ENCODE measurements at places on chromosomes 1 and 21.

- DNase-seq, result no peak
These were observed 25.8 kb upstream of the IL6R start for GRCh38 chr1:154379301-154379700.

GRCh38 chr1:168972887-168973286 is 133.6 kb upstream of the ATP1B1 start:
- DNase-seq, result no peak

GRCh38 chr21:45916011-45916840 is 65.3 kb upstream of the COL6A1 start:
- DNase-seq, result no peak

DNA sequence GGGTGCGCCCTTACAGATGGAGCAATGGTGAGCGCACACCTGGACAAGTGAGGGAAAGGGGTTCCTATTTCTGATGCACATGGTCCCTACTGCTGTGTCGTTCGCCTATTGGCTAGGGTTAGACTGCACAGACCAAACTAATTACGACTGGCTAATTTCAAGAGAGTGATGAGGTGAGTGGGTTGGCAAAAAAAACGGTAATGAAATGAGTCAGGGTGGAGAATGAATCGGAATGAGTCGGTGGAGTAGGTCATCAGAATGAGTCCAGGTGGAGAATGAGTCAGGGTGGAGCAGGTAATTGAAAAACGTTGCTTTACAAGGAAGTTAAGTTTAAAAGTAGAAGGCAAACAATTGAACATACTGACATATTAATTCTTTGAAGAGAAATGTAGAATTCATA is 79.8 kb downstream of the WDR4 start:
- DNase-seq, result peak; percentile 34

GRCh38 chr1:184427722-184428121 is 40.9 kb downstream of the C1orf21 start:
- no peak for DNase-seq

DNA sequence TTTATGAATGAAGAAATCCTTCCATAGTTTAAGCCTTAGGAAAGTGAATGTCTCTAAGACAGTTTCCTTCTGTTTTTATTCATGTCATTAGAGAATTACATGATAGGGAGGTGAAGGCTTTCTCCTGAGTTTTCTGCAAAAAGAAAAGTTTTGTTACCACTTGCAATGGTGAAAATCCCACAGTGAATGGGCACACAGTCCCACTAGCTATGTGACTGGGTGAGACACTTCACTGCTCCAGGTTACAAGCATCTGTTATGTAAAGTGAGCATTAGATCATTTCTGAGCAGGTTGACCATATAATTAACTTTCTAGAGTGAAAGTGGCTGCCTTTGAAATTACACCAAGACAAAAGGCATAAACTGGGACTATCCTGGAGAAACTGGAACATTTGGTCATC is 38.9 kb upstream of the GREM2 start:
- no peak for DNase-seq

DNA sequence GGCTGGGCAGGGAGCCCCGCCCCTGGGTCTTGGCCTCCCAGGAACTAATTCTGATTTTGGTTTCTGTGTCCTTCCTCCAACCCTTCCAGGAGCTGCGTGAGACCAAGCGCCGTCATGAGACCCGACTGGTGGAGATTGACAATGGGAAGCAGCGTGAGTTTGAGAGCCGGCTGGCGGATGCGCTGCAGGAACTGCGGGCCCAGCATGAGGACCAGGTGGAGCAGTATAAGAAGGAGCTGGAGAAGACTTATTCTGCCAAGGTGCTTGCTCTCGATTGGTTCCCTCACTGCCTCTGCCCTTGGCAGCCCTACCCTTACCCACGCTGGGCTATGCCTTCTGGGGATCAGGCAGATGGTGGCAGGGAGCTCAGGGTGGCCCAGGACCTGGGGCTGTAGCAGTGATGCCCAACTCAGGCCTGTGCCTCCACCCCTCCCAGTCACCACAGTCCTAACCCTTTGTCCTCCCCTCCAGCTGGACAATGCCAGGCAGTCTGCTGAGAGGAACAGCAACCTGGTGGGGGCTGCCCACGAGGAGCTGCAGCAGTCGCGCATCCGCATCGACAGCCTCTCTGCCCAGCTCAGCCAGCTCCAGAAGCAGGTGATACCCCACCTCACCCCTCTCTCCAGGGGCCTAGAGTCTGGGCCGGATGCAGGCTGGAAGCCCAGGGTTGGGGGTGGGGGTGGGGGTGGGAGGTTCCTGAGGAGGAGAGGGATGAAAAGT is 18.5 kb upstream of the SEMA4A start:
- no peak for DNase-seq

- peak; percentile 80 for DNase-seq
These were observed 52.0 kb downstream of the KIF21B start for GRCh38 chr1:200971428-200971903.

DNA sequence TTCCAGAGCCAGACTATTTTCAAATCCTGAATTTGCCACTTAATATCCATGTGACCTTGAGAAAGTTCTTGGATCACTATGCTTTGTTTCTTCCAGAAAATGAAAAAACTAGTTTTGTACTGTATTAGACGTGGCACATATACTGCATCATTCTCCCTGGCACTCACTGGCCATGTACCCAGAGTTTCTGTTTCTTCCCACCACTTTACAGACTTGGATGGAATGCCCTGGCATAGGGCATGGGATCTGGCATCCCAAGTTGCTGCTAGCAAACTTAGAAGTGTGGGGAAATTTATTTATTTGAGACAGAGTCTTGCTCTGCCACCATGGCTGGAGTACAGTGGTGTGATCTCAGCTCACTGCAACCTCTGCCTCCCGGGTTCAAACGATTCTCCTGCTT is 10.0 kb downstream of the KLF18 start:
- DNase-seq, result no peak

DNA sequence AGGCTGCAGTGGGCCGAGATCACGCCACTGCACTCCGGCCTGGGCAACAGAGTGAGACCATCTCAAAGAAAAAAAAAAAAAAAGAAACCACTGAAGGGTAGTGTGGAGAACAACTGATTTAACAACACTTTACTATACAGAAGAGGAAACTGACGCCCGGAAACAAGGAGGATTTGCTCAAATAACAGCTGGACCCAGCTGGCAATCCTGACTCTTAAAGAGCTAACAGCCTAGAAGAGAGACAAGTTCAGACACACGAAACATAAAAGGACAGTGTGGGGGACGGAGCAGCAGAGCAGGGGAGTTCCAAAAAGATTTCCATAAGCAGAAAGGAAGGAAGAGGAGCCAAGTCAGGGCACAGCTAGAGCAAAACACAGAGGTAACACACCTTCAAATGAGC is 4.4 kb downstream of the ECHDC2 start:
- no peak for DNase-seq

- DNase-seq, result no peak
These were observed 20.1 kb downstream of the MEGF6 start for GRCh38 chr1:3590951-3591865.

GRCh38 chr1:70760154-70760553 is 287.5 kb downstream of the PTGER3 start:
- no peak for DNase-seq

GRCh38 chr1:88462488-88463261 is 221.4 kb upstream of the PKN2 start:
- DNase-seq, result no peak

GRCh38 chr21:42093991-42094421 is 22.9 kb downstream of the UMODL1 start:
- no peak for DNase-seq

DNA sequence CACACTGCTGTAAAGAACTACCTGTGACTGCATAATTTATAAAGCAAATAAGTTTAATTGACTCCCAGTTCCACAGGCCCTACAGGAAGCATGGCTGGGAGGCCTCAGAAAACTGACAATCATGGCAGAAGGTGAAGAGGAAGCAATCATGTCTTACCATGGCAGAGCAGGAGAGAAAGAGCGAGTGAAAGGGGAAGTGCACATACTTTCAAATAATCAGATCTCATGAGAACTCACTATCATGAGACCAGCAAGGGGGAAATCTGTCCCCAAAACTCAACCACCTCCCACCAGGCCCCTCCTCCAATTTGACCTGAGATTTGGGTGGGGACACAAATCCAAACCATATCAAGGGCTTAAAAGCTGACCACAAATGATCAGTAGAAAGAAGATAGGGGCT is 493.2 kb downstream of the PTPRC start:
- DNase-seq, result no peak

DNA sequence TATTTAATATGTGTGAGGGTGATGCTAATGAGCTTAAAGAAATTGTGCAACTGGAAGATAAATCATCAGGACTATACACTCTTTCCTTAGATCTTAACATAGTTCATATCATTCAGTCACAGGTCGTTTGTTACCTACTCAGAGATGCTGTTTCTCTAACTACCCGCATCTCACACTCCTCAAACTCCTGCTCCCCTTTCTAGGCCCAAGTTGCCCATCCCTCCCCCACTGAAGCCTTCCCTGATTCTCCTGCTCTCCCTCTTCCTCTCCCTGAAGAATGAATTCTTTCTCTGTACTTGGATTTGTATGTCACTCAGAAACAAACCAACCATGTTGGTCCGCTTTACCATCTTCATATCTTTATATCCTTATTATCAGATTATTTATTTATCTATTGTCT is 9.1 kb downstream of the SH3GLB1 start:
- no peak for DNase-seq

DNA sequence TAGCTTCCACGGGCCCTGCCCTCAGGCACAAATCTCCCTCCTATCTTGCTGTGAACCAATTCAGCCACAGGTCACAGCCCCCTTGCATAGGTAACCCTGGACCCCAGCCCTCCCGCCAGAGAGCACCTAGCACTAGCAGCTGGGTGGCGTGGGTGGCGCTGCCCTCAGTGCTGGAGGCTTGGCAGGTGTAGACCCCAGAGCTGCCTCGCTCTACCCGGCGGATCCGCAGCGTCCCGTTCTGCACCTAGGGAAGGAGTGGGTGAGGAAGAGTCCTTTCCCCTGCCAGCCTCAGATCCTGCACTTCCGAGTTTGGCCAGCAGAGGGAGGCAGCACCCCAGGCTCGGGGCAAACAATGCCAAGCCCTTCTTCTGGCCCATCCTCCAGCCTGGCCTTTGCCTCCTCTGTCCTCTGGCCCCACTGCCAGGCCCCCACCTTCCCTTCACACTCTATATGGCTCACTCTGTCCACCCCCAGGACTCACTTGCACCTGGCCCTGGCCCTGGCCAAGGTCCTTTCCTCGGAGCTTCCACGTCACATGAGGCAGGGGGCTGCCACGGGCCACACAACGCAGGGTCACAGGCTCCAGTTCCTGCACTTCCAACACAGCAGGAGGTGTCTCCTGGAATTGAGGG is 9.0 kb downstream of the IGSF9 start:
- peak; percentile 86 for DNase-seq

- DNase-seq, result no peak
These were observed 44.4 kb downstream of the HHAT start for GRCh38 chr1:210372931-210373627.

GRCh38 chr21:44368711-44369446 is 15.5 kb downstream of the TRPM2 start:
- DNase-seq, result no peak

- DNase-seq, result no peak
These were observed 455.2 kb downstream of the AJAP1 start for GRCh38 chr1:5109633-5110032.

DNA sequence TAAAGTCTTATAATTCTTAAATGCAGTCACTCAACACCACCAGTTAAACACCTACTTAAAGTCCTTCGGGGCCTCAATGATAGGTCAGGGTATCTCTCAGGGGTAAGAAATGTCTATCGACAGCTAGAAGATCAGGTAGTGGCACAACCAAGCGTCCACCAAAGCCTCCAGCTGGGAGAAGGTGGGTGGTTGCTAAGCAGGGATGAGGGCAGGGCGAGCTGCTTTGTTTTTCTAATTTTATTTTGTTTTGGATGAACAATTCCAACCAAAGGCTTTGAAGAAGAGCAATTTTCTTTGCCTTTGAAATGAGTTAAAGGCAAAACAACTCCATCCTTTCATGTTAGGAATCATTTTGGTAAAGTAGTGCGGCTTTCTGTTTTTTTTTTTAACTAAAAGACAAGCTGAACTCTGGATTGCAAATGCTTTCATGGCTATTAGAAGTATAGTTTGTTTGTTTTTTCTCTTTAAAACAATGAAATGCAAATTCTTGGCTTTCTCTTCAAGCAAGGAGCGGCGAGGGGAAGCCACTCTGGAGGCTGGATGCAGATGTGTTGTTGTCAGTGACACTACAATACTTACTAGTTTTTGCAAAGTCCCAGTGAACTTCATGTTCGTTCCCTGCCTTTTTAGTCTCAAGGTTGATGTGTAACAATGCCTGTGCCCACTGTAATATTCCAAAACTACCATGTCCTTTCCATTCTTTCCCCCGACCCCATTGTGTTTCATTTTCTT is 106.0 kb downstream of the MRPS6 start:
- no peak for DNase-seq

- no peak for DNase-seq
These were observed 12.0 kb upstream of the PRDM15 start for GRCh38 chr21:41891132-41891531.

- DNase-seq, result no peak
These were observed 7.8 kb upstream of the MFAP2 start for GRCh38 chr1:16988210-16988609.

DNA sequence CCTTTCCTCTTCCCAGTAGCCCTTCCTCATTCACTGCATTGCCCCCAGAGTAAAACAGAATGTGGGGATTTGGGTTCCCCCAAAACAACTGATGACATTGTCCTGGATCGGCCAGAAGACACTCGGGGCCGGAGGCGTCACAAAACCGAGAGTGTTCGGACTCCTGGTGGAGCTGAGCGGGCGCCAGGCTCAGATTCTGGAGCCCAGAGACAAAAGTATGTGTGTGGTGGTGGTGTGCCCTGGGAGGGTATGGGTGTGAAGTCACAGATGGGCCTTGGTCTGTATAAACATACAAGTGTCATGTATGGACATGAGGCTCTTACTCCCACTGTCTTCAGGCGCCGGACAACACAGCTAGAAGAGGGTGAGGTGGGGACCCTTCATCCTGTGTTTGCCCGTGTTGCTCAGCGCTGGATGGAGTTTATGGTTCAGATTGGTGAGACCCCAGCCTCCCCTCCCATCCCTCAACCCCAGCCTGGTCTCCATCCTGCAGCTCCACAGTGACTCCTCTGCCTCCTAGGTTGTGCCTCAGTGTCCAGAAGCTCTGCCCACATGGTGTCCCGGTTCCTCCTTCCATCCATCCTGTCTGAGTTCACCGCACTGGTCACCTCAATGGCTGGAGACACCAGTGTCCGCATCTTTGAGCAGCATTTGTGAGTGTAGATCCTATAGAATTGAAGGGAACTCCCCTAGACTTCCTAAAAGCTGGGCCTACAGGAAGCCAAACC is 12.4 kb downstream of the HYI start:
- no peak for DNase-seq

- DNase-seq, result no peak
These were observed 15.8 kb downstream of the CDA start for GRCh38 chr1:20604678-20605077.

- no peak for DNase-seq
These were observed 14.5 kb downstream of the POGZ start for GRCh38 chr1:151444783-151445177.

DNA sequence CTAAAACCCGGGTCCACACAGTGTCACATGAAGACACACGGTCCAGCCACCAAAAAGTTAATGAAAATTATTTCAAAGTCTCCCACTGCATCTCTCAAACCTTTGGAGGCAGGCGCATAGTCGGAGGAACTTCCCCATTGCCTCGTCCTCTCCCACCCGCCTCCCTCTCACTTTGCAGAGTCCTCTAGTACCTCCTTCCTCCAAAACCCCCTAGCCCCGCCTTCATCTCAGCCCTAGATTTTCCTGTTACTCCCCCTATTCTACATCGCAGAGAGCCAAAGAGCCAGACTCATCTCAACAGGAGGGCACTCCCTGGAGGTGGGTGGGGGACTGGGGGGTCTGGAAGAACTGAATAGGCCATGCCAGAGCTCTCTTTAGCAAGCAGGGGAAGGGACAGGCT is 79.3 kb downstream of the DISP3 start:
- DNase-seq, result no peak

GRCh38 chr1:234656944-234657654 is 47.1 kb upstream of the IRF2BP2 start:
- peak; percentile 32 for DNase-seq
